ENCODE measurements at places on chromosomes 4 and X.

- DNase-seq, result no peak
Observed at GRCh38 chrX:30875957-30876356, 13.1 kb downstream of the TAB3 start.

GRCh38 chr4:120659616-120660170 is 262.8 kb downstream of the PRDM5 start:
- DNase-seq, result no peak

DNA sequence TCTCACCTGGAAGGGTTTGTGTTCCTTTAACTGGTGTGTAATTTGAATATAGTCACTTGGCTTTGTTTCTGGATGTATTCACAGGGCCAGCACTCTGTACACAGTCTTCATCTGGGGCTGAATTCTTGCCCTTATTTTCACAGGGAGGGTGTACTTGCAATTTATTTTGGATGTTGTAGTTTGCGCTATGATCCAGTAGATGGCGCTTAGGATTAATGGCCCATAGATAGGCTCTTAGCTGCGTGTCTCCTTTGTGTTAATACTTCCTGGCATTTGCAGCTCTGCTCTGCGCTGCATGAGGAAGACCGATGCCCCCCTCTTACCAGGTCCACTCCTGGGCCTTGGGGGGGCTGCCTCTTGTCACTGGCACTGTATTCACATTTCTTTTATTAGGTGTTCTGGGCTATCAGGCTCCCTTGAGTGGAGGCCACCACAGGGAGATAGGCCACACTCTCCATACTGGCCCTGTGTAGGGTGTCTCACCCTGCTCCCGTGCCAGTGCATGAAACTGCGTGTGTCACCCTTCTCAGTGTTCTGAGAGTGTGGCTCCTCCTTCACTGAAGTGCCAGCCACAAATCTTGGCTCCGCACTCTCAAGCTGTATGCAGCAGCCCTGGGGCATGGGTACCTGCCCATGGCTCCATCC is 562.2 kb downstream of the ZIC3 start:
- DNase-seq, result no peak

DNA sequence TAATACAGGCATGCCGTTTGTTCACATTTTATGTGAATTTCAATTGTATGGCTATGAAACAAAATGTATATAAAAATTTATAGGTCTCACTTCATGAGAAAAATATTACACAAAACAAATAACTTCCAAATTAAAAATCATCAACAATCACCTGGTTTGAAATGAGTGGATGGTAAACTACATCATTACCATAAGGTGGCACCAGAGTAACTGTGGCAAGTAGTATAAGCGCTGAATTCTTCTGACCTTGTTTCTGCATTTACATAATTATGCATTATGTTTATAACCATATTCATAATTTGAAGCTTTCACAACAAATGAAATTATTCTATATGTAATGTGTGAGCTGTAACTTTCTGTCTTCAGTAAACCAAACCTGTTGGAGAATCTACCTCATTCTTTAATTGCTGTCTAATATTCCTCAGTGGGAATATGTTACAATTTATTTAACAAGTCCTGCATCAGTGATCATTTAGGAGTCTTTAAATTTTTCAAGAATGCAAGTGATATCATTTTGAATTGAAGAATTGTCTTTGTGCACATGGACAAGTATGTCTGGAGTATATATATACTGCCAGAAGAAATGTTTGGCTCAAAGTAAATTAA is 55.2 kb downstream of the MMRN1 start:
- DNase-seq, result no peak

GRCh38 chr4:106708464-106708816 is 327.7 kb downstream of the DKK2 start:
- DNase-seq, result no peak

GRCh38 chrX:6917666-6918065 is 229.8 kb upstream of the STS start:
- DNase-seq, result no peak

- no peak for DNase-seq
Observed at GRCh38 chr4:189126040-189126439, 814.6 kb upstream of the FRG1 start.

- DNase-seq, result no peak
Observed at GRCh38 chrX:132467026-132467425, 21.8 kb downstream of the MBNL3 start.

Measured in activated T-cell treated with anti-CD3 and anti-CD28 coated beads, Interleukin-2, amount 50 U/mL, for 4 hours (primary cell).